Activated naive CD8-positive, alpha-beta T cell treated with anti-CD3 and anti-CD28 coated beads for 36 hours (primary cell): ENCODE measurements at places on chromosomes 3 and 15. TPM values are rescaled to one million over a fixed set of nuclear protein-coding genes. Genes with fewer than 3 reads are reported as not detected.

- DNase-seq = no peak
Observed at GRCh38 chr3:6180171-6180570, 680.7 kb upstream of the GRM7 start.

GRCh38 chr15:61807281-61807929 is 252.8 kb downstream of the VPS13C start:
- DNase-seq = no peak

The DPPA2 gene
- not detected for total RNA-seq

DNA sequence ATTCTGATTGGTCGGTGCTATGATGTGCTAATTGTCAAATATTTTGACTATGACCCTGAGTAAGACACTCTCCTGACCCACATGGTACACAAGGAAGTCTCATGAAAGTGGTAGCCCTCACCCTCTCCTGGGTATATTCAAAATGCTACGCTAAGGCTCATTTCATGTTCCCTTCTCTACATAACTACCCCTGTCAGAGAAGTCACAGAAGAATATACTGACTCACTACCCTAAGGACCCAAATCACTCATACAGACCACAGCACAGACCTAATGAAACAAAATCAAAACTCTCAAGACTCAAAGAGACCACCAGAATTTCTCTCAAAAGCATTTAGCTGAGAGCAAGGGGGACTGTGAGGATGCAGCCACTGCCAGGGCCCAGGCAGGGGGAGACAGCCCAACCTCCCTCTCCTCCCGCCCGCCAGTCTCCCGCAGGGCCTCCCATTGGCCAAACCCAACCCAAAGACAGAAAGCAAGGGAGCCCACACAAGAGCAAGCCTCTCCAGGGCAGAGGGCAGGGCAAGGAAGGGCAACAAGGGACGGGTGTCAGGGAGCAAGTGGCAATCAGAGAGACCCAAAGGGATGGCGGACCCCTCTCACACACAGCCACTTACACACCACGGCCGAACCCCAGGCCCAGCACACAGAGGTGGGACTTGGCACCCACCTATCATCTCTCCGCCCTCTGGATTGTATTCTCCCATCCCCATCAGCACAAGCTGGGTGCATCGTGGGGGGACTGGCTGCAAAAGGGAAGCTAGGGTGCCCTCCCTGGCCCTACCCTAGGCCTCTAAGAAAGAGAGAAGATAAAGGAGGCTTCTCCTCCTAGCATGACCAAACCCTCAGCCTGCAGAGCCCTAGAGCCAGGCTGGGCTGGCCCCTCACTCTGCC is 41.6 kb downstream of the MEGF11 start:
- DNase-seq = no peak

DNA sequence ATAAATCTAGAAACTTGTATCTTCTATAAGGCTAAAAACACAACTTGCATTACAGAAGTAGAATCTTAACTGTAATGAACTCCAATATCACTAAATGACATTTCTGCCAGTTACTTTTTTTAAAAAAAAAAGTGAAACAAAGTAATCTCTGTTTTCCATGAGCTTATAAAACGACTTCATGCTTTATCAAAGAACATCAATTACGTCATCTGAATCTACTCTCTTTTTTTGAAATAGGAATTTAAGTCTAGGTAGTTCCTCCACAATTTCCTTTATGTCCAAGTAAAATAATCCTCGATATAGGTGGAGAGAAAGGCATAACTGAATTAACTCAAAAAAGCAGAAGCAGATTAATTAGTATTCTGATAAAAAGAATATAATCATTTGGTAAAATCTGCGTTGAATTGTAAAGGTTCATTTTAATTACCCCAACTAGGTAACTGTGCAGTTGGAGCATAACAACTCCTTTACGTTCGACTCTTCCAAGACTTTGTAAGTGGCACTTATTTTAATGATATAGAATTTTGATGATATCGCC is 1.4 kb downstream of the UACA start:
- no peak for DNase-seq

GRCh38 chr3:112365636-112366035 is 32.7 kb downstream of the CD200 start:
- DNase-seq = no peak

The RGMA gene
- total RNA-seq = 0.08 TPM

- no peak for DNase-seq
Observed at GRCh38 chr15:68674975-68675374, 96.2 kb downstream of the CORO2B start.

The GOLGA6D gene
- not detected for total RNA-seq

DNA sequence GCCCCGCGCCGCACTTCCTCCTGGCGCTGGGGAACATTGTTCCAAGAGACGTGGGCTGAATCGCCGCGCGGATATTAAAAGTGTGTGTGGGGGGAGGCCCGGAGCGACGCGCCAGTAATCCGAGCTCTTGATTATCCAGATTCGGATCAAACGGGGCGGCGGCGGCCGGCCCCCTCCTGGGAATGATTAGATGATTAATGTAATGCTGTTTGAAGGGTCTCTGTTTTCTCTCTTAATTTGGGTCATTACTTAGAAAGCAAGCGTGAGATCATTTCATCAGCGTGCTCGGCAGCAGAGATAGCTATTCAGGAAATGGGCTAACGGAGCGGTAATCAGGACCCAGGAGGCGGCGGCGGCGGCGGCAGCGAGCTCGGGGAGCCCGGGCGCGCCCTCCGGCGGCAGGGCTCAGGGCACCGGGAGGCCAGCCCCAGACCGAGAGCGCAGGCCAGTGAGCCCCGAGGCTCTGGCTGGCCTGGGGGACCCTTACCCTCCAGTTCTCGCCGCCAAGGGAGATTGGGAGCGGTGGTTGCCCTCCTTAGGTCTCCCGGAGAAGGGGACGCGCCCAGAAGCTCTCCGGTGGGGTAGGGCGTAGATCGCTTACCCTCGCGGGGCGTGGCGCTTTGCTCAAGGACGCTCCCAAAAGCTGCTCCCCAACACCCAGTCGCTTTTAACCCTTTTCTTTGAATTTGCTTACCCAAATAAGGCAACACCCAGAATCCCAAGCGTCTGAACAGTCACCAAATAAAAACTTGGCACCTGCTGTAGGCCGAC is 4.5 kb downstream of the FEZF2 start:
- no peak for DNase-seq

- DNase-seq = no peak
Observed at GRCh38 chr3:46406443-46406787, 451 bp downstream of the CCR5AS start.

DNA sequence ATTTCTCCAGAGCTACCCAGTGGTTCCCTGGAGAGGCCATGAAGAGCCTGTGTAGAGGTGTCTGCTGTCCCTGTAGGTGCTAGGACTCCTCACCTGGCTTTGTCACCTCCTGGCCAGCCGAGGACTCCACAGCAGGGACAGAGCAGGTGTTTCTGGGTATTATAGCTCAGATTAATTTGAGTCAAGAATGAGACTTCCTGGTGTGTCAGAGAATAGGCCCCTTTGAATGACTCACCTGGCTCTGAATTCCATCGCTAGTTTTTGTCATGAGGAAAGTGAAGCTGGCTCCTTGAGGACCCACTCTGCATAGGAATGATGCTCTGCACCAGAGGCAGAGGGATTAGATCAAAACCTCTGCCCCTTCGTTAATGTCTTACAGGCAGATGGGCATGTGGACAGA is 167.5 kb upstream of the TOPAZ1 start:
- no peak for DNase-seq

The UBP1 gene
- total RNA-seq = 71.8 TPM

DNA sequence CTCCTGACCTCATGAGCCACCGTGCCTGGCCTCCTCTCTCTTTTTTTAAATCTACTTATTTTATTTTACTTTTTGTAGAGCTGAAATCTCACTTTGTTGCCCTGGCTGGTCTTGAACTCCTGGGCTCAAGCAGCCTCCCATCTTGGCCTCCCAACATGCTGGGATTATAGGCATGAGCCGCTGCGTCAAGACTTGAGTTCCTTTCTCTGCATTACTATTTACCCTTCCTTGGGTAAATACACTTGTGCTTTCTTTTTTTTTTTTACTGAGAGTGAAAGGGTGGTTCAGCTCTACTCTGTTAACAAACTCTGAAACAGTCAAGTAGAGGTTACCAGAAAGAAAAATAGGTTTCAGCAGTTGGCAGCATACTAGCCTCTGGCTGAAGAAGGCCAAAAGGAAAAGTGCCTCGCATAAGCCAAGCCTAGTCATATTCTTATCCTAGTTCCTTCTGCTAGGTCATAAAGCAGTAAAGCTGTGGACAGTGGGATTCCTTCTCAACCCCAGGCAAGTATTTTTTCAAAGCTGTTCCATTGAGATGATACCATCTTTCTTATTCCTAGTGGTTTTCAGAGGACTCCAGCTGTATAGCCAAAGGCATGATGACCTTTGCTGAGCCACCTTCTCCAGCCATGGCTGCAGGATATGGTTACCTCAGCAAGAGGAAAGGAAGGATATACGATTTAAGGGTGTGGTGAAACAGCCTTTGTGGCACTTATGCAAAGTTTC is 135.1 kb downstream of the RBPMS2 start:
- no peak for DNase-seq

DNA sequence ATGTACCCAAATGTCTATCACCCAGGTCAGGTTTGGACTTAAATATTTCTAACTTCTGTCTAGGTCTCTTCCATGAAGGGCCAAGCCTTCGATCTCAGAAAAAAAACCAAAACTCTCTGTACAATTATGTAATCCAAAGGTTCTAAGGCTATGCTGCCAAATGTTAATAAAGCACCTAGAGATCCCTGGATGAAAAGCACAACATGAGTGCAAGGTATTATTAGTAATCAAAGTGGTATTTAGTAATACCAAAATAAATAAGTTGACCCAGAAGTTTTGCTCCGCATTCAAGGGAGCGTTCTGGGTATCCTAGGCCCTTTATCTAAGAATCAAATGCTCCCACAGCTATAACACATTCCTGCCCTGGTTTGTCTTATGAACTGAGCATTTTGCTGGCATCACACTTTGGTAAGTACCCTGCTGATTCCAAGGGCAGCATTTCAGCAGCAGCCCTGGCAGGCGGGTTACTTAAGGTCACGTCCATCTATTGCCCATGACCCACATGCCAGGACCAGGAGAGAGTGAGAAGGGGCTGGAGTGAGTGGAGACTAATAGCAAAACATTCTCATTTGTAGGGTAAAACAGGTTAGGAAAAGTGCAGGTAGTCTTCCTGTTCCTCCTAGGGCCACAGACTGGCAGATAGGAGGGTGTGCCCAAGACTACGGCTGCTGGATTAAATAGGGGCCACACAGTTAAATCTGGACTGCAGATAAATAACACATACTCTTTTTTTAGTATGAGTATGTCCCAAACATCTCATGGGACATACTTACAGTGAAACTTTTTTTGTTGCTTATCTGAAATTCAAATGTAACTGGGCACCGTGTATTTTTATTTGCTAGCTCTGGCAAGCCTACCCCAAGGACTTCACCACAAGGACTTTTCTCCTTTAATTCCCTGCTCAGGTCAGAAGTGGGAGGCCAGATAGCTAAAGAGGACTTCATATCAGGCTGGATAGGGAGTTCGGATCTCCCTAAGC is 76.0 kb upstream of the SNRK start:
- DNase-seq = no peak

The PIK3CA gene
- 16.8 TPM for total RNA-seq

DNA sequence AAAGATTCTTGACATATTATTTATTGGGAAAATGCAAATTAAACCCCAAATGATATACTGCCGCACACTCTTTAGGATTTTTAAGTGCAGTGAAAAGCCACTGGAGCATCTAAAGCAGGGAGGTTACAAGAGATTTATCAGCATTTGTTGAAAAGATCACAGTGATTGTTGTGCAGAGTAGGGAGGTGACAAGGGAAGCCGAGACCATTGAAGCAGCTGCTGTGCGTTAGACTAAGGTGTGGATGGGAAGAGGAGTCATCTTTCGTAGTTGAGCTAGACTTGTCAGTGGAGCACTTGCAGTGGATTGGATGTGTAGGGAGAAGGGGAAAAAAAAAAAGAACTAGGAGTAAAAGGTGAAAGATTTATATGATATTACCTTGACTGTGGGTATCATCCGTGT is 854.6 kb downstream of the NTRK3 start:
- no peak for DNase-seq

The ERICH6 gene
- not detected for total RNA-seq

GRCh38 chr3:119314821-119315220 is 20.6 kb downstream of the ARHGAP31 start:
- no peak for DNase-seq

- DNase-seq = no peak
Observed at GRCh38 chr3:76501315-76501714, 538.6 kb upstream of the ROBO2 start.

GRCh38 chr15:66672867-66673266 is 29.2 kb upstream of the SMAD6 start:
- DNase-seq = no peak

- peak; percentile 51 for DNase-seq
Observed at GRCh38 chr3:107985496-107985895, 105.3 kb downstream of the CD47 start.

The GP5 gene
- 0.80 TPM for total RNA-seq

- no peak for DNase-seq
Observed at GRCh38 chr15:100818927-100819326, 60.7 kb upstream of the ALDH1A3 start.

DNA sequence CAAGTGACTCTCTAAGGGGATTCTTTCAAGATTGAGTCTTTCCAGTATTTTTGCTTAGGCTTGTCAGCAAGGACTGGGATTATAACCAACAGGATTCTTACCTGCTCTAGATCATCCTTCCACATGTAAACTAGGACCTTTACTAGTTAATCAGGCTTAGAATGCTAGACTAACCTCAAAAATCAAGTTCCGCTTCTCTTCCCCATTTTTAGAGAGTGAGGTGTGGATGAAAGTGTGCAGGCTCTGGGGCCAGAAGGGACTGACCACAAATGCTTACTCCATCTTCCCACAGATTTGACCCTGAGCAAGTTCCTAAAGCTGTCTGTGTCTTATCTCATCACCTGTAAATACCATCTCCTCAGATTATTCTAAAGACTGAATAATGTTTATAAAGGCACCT is 89.5 kb upstream of the IL12A start:
- no peak for DNase-seq

GRCh38 chr3:42673082-42673481 is 12.3 kb upstream of the KLHL40 start:
- DNase-seq = no peak

DNA sequence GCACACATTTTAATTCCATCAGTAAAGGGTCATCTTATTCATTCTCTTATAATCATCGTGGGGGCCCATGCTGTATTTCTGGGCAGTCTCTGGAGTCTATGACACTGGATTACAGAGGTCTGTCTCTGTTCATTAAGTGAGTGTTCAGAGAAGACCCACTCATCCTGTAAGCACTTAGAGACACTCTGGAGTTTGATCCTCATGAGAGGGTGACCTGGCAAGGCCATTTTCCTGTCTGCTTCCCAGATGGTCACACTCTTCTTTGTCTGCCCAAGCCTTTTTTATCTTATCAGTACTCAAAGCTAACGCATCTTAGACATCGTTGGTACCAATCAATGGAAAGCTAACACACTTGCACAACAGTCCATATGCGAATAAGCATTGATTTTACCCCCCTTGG is 333.1 kb downstream of the RORA start:
- DNase-seq = no peak

- DNase-seq = no peak
Observed at GRCh38 chr3:165682734-165683133, 154.5 kb downstream of the BCHE start.

DNA sequence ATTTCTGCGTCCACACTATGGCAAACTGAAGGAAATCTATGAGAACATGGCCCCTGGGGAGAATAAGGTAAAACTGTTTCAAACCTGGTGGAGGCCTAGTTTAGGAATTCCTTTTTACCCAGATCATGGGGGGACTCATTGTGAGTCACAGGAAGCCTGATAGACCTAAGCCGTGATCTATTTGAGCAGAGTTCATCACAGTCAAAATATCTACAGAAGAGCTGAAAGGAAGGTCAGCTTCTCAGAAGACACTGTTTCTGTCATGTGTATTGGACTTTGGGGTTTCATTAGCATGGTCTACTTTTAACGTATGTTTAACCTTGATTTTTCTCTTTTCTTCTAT is 1.3 kb downstream of the PSMD2 start:
- DNase-seq = no peak

The DUOX2 gene
- not detected for total RNA-seq

The PFN2 gene
- total RNA-seq = 5.2 TPM
